ENCODE measurements at places on chromosomes 3 and 15. TPM values are rescaled to one million over a fixed set of nuclear protein-coding genes. Genes with fewer than 3 reads are reported as not detected.
A peak's percentile ranks its signal among the peaks of the same experiment; 100 is the strongest.

The ABI3BP gene
- total RNA-seq = 0.37 TPM

The PLIN1 gene
- total RNA-seq = not detected

The ASB14 gene
- total RNA-seq = not detected

The USP13 gene
- total RNA-seq = 16.4 TPM

The OR5K2 gene
- total RNA-seq = not detected

The ST3GAL6 gene
- total RNA-seq = 0.44 TPM

The DLG1 gene
- total RNA-seq = 84.1 TPM

GRCh38 chr3:123635217-123635616 lies 50.4 kb upstream of the HACD2 start:
- DNase-seq = no peak

DNA sequence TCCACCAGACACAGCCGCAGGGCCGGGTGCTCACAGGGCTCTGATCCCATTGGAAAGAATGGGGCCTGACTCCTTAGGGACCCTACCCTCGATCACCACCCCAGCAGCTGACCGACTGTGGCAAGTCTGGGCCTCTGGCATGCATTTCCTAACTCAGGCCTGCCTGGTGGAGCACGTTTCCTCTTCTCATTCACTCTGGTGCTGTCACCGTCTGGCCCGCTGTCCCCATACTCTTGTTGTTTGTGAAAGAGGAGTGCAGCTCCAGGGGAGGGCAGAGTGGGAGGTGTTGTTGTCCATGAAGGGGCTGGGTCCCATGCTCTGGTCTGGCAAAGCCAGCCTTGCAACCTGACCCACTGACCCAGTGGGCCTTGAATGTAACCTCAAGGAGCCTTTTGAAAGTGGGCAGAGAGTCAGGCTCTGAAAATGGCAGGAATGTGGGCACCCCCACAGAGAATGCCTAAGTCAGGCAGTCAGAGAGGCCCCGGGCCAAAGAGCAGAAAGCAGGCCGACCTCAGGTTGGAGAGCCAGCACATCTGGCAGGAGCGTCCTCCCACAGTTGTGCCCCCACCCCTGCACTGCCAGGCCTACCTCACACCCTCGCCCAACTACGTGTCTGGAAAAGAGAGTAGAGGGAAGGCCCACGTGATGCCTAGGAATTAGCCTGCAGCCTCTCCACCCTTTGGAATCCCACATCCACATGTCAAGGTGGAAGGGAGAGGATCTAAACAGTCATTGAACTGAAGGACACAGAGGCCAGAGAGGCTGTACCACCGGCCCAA lies 10.9 kb downstream of the SEMA7A start:
- no peak for DNase-seq

DNA sequence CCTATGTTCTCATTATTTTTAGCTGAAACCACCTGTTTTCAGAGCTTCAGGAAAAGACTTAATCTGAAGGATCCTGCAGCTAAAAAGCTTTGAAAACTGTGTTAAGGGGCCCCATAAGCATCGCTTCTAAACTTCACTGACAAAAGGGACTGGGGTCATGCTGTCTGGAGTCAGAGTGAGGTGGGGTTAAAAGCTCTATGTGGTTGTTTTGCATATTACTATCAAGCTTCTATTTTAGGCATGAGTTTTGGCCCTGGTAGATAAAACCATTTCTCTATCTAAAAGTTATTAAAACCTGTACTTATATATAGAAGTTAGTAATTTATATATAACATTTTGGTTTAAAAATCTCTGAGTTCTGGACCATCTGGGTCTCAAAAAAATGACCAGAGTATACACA lies 45.5 kb downstream of the GPR160 start:
- no peak for DNase-seq

DNA sequence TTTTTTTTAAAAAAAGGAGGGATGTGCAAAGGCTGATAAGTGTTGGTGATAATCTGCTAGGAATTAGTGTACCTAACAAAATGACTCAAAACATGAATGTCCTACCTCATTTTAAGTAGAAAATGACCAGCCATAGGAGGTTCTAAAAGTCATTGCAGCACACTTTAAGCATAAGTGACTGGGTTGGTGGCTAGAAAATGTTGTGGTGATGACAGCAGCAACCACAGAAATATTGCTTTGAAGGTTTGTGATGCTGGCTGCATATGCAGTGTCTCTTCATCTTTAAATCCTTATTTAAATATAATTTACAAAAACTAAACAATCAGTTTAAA lies 55.2 kb downstream of the CMSS1 start:
- DNase-seq = peak; percentile 32

GRCh38 chr3:33071181-33071580 lies 25.8 kb downstream of the GLB1 start:
- no peak for DNase-seq

DNA sequence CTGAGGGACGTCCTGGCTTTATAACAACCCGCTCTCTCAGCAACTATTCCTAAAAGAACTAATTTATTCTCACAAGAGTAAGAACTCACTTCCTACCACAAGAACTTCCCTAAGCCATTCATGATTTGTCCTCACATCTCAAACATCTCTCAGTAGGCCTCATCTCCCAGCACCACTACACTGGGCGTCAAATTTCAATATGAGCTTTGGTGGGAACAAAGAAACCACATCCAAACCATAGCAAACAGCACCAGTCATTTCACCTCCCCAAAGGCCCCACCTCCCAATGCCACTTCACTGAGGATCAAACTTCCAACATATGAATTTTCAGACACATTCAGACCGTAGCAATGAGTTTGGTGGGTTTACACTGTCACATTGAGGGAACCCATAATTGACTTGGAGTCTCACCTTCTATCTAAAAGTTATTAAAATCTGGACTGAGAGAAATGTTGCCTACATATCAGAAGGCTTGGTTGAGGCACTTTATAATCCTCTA lies 116.4 kb upstream of the AGBL1 start:
- DNase-seq = no peak

- DNase-seq = peak; percentile 6
Measured at GRCh38 chr15:90812171-90812957, 56.0 kb upstream of the FURIN start.

- no peak for DNase-seq
Measured at GRCh38 chr3:32758375-32758753, 59.4 kb upstream of the TRIM71 start.

DNA sequence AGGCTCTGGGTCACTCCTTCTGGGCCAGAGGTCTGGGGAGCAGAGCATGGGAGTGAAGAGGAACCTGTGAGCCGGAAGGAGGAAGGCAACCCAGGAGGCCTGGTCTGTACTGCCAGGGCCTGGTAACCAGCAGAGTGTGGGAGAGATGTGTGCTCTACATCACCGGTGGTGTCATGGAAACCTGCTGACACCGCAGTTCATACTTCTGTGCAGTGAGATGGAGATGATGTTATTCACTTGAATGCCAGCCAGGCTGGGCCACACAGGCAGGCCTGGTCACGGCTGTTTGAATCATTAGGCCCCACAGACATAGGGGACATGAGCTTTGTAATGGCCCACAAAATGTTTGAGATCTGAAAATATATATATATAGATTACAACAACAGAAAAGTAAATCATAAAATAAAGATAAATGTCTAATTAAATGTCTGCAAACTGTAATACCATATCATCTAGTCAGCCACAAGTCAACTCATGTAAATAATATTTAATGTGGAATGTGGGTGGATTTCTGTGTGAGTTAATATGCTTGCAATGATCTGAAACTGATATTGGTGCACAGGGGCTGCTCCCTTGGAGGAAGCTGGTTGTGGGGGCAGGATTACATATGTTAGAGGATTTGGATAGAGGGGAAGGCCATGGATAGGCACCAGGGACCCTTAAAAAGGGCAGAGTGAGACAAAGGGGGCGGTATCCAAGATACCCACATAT lies 108.5 kb upstream of the PFN2 start:
- DNase-seq = no peak

GRCh38 chr15:26043018-26043417 lies 179.9 kb upstream of the ATP10A start:
- DNase-seq = no peak

GRCh38 chr3:167938516-167938915 lies 157.2 kb downstream of the GOLIM4 start:
- DNase-seq = no peak

- no peak for DNase-seq
Measured at GRCh38 chr15:88538972-88539371, 7.5 kb downstream of the DET1 start.

GRCh38 chr15:69573815-69574475 lies 121.3 kb downstream of the RPLP1 start:
- DNase-seq = no peak

DNA sequence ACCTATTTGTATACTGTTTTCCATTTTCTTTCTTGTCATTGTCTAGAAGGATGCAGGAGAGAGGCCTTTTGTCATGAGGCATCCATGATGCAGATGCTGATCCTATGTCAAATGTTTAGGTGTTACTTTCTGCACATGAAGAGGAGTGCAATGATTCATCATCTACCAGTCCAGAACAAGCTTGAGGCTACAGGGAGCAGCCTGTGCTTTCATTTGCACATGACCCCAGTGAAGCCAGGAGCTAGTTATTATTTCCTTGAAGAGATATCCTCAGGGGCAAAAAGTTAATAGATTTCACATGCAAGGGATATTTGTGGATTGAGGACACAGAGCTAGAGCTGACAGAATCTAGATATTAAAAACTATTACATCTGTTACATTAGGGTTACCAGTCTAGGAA lies 204.4 kb upstream of the TGFBR2 start:
- DNase-seq = no peak

DNA sequence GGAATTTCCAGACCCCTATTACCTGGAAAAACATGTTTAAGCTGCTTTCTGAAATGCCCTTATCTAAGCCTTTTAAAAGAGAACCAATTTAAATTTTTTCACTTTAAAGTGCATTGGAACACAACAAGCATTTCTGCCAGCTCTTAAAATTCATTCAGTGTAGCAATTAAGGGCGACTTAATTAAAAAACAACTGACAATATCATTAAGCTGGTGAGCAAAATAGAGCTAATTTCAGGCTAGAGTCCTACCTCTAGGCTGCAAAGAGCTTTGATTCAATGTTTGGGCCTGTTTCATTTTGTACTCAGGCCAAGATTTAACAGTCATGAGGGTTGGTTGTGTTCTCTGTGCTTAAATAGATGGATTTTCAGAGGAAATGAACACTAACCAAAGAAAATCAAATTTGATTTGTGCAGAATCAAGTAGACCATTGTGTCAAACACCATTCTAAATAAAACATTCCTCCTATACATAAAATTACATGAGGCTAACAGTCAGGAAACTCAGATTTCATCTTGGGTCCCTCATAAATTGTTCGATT lies 114.6 kb downstream of the TMEM108 start:
- DNase-seq = no peak

Data from activated T-helper 2 cell treated with anti-CD3 and anti-CD28 coated beads, Interferon-gamma antibody, Interleukin-2, Interleukin-4, amounts not matched to agents 10 μg/mL and 5 μg/mL and 100 μg/mL, durations not matched to agents 14 hours and 24 hours and 36 hours (primary cell).